Activated CD8-positive, alpha-beta memory T cell treated with anti-CD3 and anti-CD28 coated beads for 24 hours (primary cell): ENCODE measurements at places on chromosomes 12 and 14.
A peak's percentile ranks its signal among the peaks of the same experiment; 100 is the strongest.

DNA sequence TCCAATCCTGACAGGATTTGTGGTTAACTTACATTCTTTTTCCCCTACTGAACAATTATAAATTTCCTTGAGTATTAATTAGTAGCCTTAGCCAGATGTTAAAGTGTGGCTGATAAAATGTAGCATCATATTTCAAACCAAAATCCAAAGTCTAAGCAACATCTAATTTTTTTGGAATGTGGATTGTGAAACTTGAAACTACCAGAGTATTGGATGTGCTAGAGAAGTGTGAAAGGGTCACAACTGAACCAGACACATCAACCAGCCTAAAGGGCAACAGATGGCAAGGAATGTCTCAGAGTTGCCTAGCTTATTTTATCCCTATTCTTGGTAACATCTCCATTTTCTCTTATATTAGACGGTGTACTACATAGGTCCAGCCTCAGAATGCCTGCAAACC, 153.1 kb upstream of the DCN start:
- DNase-seq, result no peak

DNA sequence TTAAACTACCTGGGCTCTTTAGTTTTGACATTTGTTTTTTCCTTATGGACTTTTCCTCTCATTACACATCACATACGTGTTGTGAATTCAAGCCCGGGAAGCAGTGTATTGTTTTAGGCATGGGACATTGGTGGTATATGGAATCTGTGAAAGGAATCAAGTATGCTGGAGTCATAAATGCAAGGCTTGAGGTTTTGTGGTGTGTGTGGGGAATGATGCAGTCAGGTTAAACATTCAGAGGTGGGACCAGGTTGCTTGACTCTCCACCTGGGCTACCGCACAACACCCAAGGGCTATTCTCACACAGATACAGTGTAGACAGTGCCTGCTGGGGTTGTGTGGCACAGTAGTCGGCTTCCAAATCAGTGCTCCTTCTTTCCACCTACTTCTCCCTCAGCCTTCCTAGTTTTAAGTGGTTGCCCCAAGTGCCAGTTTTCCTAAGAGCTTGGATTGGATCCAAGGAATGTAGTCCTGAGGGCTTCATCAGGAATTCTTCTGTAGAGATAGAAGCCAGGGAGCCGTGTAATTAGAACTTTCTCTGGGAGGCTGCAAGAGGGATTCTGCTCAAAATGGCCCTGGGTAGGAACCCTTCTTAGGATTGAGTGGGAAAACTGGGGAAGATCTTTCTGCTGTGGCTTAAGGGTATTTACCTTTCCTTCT, 243.7 kb downstream of the C12orf75 start:
- no peak for DNase-seq

DNA sequence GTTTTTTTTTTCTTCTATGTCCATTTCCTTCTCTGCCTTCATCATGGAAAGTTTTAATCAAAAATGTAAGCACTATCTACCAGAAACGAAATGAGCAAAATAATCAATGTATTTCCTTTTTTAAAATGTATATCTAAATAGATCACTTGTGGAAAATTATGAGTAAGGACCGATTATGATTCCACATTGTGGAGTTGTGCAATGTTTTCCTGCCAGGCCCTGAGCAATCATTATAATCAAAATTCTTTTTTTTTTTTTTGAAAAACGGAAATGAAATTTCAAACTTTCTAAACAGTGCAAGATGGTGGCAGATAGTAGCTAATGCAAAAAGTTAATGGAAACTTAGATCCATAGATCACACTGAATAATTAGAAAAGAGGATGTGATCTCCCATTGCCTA, 1074.6 kb upstream of the TMEM132C start:
- DNase-seq, result no peak

DNA sequence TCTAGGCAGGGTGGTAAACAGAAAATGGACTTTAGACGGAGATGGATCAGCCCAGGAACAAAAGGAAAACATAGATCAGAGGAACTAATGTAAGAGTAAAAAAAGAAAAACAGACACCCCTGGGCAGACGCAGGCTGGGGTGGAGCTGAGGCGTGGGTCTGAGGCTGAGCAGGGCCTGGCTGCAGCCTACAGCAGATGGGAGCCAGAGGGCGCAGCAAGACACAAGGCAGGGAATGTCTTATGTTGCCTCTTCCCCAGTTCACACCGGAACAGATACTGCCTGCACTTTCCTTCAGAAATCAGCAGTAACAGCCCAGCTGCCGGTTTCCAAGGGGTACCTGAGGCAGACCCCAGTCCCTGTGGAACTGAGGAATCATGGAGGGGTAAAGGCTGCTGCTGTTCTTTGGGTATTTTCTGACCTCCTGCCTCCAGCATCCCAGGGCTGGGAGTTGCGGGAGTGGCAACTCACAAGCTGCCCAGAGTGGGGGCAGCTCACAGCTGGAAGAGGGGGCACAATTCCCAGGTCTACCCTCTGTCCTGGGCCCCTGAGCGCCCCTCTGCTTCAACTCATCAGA, 9.8 kb downstream of the ZNF605 start:
- no peak for DNase-seq

DNA sequence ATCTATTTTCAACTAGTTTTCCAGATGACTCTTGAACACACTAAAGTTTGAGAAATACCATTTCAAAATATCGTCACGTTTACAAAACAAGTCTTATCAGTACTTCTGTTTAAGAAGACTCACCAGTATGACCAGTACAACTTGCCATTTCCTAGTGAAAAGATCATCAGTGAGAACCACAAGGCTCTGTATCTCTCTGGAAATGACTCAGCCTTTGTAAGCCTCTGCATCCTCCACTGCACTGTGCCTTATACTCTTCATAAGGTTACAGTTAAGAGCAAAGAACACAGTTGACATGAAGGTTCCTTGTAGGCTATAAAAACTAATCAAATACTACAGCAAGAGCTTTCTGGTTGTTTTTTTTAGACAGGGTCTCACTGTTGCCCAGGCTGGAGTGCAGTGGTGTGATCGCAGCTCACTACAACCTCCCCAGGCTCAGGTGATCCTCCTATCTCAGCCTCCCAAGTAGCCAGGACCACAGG, 5.7 kb upstream of the VTI1B start:
- no peak for DNase-seq

DNA sequence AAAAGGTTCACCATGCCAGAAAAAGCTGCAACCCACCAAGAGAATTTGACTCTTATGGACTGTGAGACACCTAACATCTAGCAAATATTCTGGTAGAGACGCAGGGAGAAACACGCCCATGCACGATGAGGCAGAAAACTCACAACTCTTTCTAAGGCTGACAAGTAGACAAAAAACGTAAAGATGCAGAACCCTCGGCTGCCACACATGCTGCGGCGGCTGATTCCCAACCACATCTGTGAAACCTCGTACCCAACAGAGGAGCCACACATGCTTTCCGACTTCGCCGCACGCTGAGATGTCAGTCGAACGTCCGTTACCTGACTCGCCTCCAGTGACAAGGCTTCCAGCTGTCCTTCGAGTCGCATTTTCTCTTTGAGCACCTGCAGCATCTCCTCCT, 21.8 kb downstream of the GOLGA3 start:
- peak; percentile 71 for DNase-seq

DNA sequence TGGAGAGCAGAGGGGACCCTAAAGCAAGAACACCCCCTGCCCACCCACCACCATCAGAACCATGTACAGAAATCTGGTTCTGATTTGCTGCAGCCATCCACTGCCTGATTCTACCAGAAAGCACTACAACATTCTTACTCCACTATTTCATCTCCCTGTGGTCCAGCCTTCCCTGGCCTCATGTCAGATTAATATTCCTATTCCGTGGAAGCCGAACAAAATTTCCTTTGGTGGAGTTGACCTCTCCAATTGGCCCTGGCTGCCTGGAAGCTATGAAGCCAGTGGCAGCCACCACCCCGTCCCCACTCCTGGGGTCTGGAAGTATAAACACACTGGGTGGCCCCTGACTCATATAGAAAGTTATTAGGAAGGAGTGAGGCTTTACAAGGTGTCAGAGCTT, 60.2 kb downstream of the ANO2 start:
- DNase-seq, result no peak

DNA sequence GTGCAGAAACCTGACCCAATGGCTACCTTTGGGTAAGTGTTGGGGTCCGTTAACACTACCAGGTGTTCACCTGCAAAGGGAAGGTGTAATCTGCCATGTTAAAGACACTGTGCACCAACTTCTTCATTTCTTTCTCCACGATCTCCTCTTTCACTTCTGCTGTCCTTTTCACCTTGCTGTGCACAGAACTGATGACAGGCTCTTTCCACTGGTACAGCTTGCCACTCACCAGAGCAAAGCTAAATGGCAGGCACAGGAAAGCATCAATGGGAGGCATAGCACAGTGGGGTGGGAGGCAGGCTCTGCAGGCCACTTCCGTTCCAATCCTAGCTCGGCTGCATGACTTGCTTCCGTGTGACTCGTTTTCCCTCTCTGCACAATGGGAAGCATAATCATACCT, 2.6 kb upstream of the C12orf76 start:
- no peak for DNase-seq

- DNase-seq, result no peak
Observed at GRCh38 chr12:118402251-118402650, 25.9 kb downstream of the SUDS3 start.

DNA sequence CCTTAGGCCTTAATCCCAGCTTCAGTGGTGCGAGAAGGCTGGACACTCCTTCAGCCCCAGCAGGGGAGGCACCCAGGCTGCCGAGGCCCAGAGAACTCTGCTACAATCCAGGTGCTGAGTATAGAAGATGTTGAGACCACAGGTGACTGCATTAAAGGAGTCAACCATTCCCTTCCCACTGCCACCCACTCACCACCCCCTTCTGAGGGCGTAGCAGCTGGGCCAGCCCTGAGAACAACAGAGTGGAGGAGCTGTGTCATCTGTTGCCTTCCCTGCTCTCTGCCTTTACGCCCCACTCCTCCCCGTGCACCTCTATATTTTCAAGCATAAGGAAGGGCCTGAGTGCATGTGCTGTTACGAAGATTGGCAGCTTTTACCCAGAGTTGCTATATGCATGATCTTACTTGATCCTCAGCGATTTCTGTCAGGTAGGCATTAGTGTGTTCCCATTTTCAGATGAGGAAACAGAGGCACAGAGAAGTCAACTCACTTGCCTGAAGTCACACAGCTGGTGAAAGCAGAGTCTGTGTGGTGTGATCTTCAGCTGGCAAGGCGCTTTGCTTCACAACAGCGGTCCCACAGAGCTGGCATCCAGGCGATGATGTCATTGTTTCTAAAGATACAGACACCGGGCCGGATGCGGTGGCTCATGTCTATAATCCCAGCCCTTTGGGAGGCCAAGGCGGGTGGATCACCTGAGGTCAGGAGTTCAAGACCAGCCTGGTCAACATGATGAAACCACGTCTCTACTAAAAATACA, 46.7 kb downstream of the RIN3 start:
- no peak for DNase-seq

- no peak for DNase-seq
Observed at GRCh38 chr12:44287545-44287944, 451.7 kb downstream of the TMEM117 start.

GRCh38 chr14:93005135-93005813, 82.3 kb downstream of the CHGA start:
- DNase-seq, result no peak

GRCh38 chr14:75003250-75004027, 718 bp downstream of the EIF2B2 start:
- no peak for DNase-seq

- DNase-seq, result no peak
Observed at GRCh38 chr14:94448071-94448808, 4.4 kb downstream of the SERPINA11 start.

GRCh38 chr14:92258934-92259333, 64.0 kb upstream of the SLC24A4 start:
- no peak for DNase-seq

GRCh38 chr12:65779091-65779642, 45.1 kb upstream of the HMGA2 start:
- DNase-seq, result no peak

DNA sequence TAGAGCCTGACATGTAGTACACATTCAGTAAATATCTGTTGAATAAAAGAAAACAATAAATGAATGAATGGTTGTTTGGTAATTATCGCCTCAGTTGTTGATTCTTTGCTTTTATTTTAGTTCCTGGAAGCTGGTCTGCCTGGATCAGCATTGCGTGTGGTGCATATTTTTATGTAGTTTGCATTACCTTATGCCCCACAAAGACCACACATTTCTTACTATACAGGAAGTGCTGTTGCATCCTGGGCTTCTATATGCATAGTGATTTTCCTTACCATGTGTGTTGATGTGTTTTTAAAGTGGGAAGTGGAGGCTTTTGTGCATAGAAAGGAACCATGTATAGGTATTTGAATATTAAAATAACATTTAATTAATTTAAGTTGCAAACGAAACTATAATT, 43.6 kb downstream of the DYRK2 start:
- DNase-seq, result no peak

DNA sequence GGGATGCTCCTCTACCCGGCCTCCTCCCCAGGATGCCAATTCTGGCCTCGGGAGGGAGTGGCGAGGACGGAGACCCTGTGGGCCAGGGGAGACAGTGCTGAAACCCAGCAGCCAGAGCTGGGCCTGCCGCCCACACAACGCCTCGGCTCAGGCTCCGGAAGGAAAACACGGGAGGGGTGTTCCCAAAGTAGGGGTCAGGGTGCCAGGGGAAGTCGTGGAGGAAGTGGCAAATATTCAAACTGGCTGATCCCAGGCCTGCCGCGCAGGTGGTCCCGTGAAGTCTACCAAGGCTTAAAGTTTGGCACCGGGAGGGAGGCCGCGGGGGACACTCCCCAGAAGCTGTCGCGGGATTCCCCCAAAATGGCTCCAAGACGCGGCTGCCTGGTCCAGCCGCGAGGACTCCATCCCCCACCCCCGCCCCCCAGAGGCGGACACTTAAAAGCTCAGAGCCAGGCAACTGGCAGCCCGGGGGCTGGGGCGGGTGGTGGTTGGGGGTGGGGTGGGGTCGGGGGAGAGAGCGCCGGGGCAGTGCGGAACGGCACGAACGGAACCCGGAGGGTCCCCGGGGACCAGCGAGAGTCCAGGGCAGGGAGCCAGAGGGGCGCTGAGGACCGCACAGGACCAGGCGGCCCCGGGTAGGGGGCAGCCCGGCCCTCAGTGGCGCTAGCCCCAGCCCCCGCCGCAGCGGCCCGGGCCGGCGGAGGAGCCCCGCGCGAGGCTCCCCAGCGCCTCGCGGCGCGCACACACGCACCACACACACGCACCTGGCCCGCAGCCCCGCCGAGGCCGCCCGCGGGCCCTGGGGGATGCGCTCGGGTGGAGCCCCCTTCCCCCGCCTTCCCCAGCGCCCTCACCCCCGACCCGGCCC, 20.0 kb downstream of the BEGAIN start:
- no peak for DNase-seq
